Calu3 (cell line): ENCODE measurements at places on chromosomes 1 and 21. TPM values are rescaled to one million over a fixed set of nuclear protein-coding genes. Genes with fewer than 3 reads are reported as not detected.

CHIT1 gene
- total RNA-seq, result not detected in 2 replicates

EFNA3 gene
- total RNA-seq, result 1.7 and 3.4 TPM in 2 replicates

ALX3 gene
- total RNA-seq, result not detected in 2 replicates

TADA1 gene
- 10.8 and 13.1 TPM in 2 replicates for total RNA-seq

CDK11B gene
- total RNA-seq, result 24.2 and 24.9 TPM in 2 replicates

RNASEL gene
- total RNA-seq, result 7.0 and 10.0 TPM in 2 replicates

NBPF14 gene
- 30.7 and 32.7 TPM in 2 replicates for total RNA-seq

TENT5C gene
- total RNA-seq, result 0.28 and 0.44 TPM in 2 replicates

DNA sequence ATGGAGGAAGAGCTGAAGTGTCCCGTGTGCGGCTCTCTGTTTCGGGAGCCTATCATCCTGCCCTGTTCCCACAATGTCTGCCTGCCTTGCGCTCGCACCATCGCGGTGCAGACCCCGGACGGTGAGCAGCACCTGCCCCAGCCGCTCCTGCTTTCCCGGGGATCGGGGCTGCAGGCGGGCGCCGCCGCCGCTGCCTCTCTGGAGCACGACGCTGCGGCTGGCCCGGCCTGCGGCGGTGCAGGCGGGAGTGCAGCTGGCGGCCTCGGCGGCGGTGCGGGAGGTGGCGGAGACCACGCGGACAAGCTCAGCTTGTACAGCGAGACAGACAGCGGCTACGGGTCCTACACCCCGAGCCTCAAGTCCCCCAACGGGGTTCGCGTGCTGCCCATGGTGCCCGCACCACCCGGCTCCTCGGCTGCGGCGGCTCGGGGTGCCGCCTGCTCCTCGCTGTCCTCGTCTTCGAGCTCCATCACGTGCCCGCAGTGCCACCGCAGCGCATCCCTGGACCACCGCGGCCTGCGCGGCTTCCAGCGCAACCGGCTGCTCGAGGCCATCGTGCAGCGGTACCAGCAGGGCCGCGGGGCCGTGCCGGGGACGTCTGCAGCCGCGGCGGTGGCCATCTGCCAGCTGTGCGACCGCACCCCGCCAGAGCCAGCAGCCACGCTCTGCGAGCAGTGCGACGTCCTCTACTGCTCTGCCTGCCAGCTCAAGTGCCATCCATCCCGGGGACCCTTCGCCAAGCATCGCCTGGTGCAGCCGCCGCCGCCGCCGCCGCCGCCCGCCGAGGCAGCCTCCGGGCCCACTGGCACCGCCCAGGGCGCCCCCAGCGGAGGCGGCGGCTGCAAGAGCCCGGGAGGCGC is 1.3 kb downstream of the TRIM67 start:
- no peak for DNase-seq
- H3K36me3 ChIP-seq, result no peaks in the 10 kb centered on the region
- H3K27me3 ChIP-seq, result peaks cover 76% of the 10 kb centered on the region

GRCh38 chr1:58064166-58064565 is 482.4 kb downstream of the OMA1 start:
- H3K36me3 ChIP-seq, result no peaks in the 10 kb centered on the region
- H3K4me1 ChIP-seq, result peaks cover 33% of the 10 kb centered on the region
- no peaks in the 10 kb centered on the region for H3K27me3 ChIP-seq

DNA sequence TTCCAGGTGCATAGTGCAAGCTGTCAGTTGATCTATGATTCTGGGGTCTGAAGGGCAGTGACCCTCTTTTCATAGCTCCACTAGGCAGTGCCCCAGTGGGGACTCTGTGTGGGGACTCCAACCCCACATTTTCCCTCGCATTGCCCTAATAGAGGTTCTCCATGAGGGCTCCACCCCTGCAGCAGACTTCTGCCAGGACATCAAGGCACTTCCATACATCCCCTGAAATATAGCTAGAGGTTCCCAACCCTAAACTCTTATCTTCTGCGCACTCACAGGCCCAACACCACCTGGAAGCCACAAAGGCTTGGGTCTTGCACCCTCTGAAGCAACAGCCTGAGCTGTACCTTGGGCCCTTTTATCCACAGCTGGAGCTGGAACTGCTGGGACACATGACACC is 65.7 kb upstream of the PKN2 start:
- no peak for DNase-seq
- peaks cover 4% of the 10 kb centered on the region for H3K4me1 ChIP-seq
- H3K36me3 ChIP-seq, result no peaks in the 10 kb centered on the region
- no peaks in the 10 kb centered on the region for H3K27me3 ChIP-seq
- H3K4me3 ChIP-seq, result no peak overlapping the region

DNA sequence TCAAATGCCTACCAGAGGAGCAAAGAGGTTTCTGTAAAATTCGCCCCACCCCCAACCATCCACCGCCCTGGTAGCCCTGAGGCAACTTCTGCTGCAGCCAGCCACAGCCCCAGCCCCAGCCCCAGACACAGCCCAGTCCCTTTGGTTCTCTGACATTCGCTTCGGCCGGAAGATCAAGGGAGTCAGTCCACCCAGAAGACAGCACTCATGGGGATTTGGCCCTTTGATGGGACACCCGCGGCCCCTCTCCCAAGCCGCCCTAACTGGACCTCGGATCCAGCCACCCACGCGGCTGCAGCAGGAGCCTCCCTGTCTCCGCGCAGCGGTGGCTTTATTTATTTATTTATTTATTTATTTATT is 3881.0 kb downstream of the SRGAP2C start:
- H3K36me3 ChIP-seq, result peaks cover 5% of the 10 kb centered on the region
- no peaks in the 10 kb centered on the region for H3K27me3 ChIP-seq
- no peak overlapping the region for H3K27ac ChIP-seq
- H3K4me3 ChIP-seq, result no peak overlapping the region

DNA sequence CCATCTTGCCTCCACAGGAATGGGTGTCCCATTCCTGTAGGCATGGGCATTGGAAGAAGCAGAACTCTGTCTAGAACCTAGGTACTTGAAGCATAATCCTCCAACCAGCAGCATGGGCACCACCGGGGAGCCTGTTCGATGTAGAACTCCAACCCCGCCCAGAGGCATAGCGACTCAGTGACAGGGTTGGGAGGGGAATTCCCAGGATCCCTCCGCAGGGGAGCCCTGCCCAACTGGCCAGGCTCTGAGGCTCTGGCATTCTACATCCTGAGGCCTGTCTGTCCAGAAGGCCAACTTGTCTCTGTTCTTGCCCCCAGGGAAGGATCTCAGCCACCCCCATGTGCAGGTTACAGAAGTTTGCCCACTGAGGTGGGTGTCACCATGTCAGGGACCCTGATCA is 38.2 kb downstream of the CACNA1S start:
- DNase-seq, result peak; percentile 34
- peaks cover 89% of the 10 kb centered on the region for H3K27me3 ChIP-seq
- H3K4me1 ChIP-seq, result no peaks in the 10 kb centered on the region
- H3K27ac ChIP-seq, result no peak overlapping the region

DNA sequence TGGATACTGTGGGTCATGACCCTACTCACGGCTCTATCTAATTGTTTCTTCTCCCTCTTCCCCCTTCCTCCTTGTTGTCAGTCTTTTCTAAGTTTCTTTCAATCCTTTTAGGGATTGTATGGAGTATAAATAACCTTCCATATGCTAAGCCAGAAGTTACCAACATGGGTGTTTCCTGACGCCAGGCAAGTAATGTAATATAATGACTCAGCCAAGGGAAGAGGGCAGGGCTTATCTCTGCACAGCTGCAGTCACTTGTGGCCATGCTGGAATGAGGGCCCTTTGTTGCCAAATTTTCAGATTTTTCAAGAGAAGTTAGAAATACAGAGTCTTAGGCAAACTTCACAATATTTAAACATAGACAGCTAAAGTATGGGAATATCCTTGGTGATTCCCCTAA is 194.6 kb downstream of the ST6GALNAC3 start:
- no peak overlapping the region for H3K27ac ChIP-seq
- no peaks in the 10 kb centered on the region for H3K4me1 ChIP-seq

DNA sequence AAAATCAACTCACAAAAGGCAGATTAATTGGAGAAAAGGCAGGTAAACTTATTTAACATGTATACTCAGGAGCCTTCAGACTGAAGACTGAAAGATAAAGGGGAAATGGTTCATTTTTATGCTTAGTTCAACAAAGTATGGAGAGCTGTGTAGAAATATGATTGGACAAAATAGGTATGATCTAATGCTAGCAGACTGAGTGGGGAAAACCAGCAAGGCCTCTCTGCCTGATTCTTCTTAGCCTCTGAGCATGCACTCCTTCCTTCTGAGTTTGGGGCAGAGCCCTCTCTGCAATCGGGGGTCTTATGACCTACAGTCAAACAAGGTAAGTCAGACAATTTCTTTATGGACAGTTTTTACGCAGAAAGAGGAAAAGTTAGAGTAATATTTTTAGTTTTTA is 38.8 kb upstream of the SUCO start:
- no peaks in the 10 kb centered on the region for H3K27me3 ChIP-seq
- peaks cover 36% of the 10 kb centered on the region for H3K4me1 ChIP-seq
- H3K27ac ChIP-seq, result no peak overlapping the region
- no peaks in the 10 kb centered on the region for H3K36me3 ChIP-seq
- no peak overlapping the region for H3K4me3 ChIP-seq

GRCh38 chr1:67687649-67688048 is 2.6 kb downstream of the GADD45A start:
- no peaks in the 10 kb centered on the region for H3K27me3 ChIP-seq
- peaks cover 59% of the 10 kb centered on the region for H3K36me3 ChIP-seq
- H3K27ac ChIP-seq, result peak overlapping the region; percentile 89
- peak overlapping the region; percentile 96 for H3K4me3 ChIP-seq

- DNase-seq, result no peak
- no peak overlapping the region for H3K27ac ChIP-seq
- peaks cover 4% of the 10 kb centered on the region for H3K36me3 ChIP-seq
- no peaks in the 10 kb centered on the region for H3K27me3 ChIP-seq
- no peak overlapping the region for H3K4me3 ChIP-seq
These were observed 6.1 kb downstream of the STX6 start for GRCh38 chr1:181016563-181016962.

GRCh38 chr1:237670302-237670701 is 220.4 kb downstream of the ZP4 start:
- H3K27ac ChIP-seq, result no peak overlapping the region
- DNase-seq, result no peak
- no peaks in the 10 kb centered on the region for H3K36me3 ChIP-seq
- H3K4me3 ChIP-seq, result no peak overlapping the region
- peaks cover 2% of the 10 kb centered on the region for H3K4me1 ChIP-seq

DNA sequence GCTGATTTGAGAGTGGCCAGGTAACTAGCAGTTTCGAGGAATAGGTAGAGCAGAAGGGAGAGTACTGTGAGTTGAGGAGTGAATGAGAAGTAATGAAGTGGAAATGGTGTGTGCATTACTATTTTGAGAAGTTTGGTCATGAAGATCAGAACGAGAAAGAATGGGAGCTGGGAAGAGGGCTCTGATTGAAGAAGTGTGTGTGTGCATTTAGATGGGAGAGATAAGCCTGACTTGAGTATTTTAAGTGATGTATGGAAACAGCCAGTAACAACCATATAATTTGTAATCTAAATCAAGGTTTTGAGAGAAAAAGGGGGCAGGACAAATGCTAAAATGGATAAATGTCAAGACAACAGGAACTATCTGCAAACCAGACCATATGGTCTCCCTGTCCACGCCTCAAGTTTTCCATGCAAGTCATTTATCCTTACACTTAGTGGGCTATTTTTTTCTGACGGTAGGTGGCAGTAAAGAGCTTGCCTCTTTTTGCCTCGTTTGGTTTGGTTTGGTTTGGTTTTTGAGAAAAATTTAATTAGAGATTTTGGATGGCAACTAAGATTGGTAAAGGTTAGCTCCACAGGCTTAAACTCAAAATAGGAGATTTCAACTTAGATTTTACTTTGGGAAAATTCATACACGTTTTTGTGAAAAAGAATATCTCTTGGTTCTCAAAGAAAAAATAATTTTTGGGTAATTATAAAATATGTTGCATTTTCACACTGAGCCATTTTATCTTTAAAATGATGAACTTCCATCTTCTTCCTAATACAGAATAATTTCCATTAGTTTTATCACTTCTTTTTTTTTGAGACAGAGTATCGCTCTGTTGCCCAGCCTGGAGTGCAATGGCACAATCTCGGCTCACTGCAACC is 9.5 kb upstream of the B3GALNT2 start:
- no peak overlapping the region for H3K4me3 ChIP-seq
- H3K27ac ChIP-seq, result no peak overlapping the region
- H3K4me1 ChIP-seq, result peaks cover 7% of the 10 kb centered on the region
- H3K36me3 ChIP-seq, result no peaks in the 10 kb centered on the region

DNA sequence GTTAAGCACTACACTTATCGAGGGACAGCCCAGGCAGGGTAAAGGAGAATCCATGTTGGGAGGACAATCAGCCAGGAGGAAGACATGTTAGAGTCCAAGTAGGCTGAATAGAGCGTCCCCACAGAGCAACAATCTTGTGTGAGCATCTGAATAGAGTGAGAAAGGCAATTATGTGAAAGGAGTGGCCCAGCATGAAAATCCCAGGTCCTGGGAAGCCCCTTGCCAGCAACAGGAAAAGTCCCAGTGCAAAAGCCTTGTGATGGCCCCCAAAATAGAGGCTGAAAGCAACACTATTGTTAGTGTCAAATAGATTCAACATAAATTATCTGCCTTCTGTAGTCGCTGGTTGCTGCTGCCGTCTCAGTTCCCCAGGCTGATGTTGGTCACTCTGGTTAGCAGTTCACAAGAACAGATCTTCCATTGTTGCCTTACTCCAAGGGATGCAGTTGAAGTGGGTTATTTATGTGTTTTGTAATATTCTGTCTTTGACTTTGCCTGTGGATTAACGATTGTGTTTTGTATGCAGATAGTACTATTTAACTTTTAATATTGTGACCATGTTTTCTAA is 12.1 kb upstream of the ABL2 start:
- no peak for DNase-seq
- H3K4me1 ChIP-seq, result peaks cover 7% of the 10 kb centered on the region
- H3K4me3 ChIP-seq, result no peak overlapping the region
- no peak overlapping the region for H3K27ac ChIP-seq

DNA sequence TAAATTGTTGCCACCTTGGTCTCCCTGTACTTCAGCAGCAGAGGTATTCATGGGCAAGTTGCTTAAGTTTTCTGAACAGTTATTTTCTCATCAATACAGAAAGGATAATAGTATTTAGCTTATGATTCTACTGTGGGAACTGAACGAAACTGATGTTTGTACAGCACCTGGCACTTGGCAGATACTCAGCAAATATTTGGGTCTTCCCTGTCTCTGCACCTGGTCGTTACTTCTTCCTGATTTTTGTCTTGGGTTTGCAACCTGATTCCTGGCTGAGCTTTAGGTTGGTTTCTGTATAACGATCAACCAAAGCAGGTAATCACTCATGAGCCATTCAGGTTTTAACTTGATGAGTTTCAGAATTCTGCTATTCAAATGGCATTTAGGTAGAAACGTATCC is 490.6 kb downstream of the KIF26B start:
- H3K36me3 ChIP-seq, result no peaks in the 10 kb centered on the region
- no peak for DNase-seq
- no peaks in the 10 kb centered on the region for H3K27me3 ChIP-seq
- H3K4me3 ChIP-seq, result no peak overlapping the region
- H3K27ac ChIP-seq, result no peak overlapping the region
